ENCODE measurements at places on chromosomes 3 and 15. TPM values are rescaled to one million over a fixed set of nuclear protein-coding genes. Genes with fewer than 3 reads are reported as not detected.
A peak's percentile ranks its signal among the peaks of the same experiment; 100 is the strongest.

DNA sequence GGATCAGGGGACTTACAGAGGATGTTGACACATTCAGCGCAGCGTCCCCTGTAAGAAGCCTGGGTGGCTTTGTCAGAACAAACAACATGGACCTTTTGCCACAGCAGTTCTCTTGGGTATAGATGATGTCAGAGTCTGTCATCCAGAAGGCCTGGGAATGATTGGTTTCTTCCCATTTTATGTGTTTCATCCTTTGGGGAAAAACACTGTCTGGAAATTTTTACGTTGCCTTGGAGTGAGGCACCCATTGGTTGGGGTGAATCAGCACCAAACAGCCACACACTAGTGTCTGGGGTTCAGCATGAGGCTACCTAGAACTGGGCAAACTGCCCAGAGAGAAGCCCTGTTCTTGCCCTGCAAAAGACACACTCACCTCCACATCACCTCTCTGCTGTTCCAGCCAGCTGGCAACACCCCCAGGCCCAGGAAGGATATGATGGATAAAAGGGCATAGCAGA lies 123.0 kb downstream of the FAM43A start:
- DNase-seq: no peak
- no peaks in the 10 kb centered on the region for H3K36me3 ChIP-seq
- no peak overlapping the region for H3K27ac ChIP-seq
- H3K4me1 ChIP-seq: no peaks in the 10 kb centered on the region
- no peaks in the 10 kb centered on the region for H3K27me3 ChIP-seq
- H3K4me3 ChIP-seq: no peak overlapping the region

DNA sequence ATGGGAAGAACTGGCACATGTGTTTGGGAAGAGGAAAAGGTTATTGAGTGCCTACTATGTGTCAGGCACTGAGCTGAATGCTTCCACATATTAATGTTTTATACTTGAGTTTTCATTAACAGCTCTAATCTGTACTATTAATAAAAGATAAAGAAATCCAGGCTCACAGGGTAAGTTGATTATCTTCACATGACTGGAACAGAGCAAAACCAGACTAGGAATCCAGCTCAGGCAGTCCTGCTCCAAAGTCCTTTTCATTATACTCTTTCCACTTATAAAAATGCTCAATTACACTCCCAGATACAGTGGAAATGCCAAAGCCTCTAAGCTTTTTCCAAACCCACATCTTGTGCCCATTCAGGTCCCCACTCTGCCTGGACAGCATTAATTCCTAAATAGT lies 97.6 kb downstream of the TNIK start:
- H3K36me3 ChIP-seq: no peaks in the 10 kb centered on the region
- no peak overlapping the region for H3K27ac ChIP-seq
- no peaks in the 10 kb centered on the region for H3K4me1 ChIP-seq
- no peak for DNase-seq
- no peak overlapping the region for H3K4me3 ChIP-seq

DNA sequence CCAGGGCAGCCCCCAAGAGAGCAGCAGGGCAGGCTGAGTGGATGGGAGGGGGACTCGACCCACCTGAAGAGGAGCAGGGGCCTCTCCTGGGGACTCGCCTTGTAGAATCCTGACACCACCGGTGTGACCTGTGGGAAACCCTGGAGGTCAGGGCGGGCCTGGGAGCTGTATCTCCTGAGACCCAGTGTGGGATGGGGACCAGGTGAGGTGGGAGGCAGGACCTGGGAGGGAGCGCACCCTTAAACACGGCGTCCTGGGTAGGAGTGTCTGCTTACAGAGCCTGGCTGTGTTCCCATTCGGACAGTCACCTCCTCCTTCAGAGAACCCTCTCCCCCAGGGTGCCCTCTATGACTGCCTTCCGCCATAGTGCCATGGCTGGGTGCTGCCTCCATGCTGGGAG lies 27.1 kb downstream of the C15orf39 start:
- no peak overlapping the region for H3K4me3 ChIP-seq
- H3K4me1 ChIP-seq: no peaks in the 10 kb centered on the region
- DNase-seq: no peak

GRCh38 chr3:47164007-47164881 lies at the start of gene SETD2:
TSS of gene SETD2 (minus strand) at chr3:47164113. CDS start at chr3:47163924, 189 bp downstream.
- H3K4me3 ChIP-seq: peak within 1 kb of the TSS; percentile 93
- H3K36me3 ChIP-seq: no peaks in the 10 kb centered on the region

- H3K27ac ChIP-seq: no peak overlapping the region
- no peaks in the 10 kb centered on the region for H3K36me3 ChIP-seq
- peaks cover 3% of the 10 kb centered on the region for H3K4me1 ChIP-seq
- no peak overlapping the region for H3K4me3 ChIP-seq
These were observed 59.3 kb upstream of the UBE2E1 start for GRCh38 chr3:23746441-23746840.

GRCh38 chr3:125437631-125438435 lies 62.7 kb upstream of the ZNF148 start:
- H3K4me3 ChIP-seq: peak overlapping the region; percentile 13
- H3K27me3 ChIP-seq: no peaks in the 10 kb centered on the region

DNA sequence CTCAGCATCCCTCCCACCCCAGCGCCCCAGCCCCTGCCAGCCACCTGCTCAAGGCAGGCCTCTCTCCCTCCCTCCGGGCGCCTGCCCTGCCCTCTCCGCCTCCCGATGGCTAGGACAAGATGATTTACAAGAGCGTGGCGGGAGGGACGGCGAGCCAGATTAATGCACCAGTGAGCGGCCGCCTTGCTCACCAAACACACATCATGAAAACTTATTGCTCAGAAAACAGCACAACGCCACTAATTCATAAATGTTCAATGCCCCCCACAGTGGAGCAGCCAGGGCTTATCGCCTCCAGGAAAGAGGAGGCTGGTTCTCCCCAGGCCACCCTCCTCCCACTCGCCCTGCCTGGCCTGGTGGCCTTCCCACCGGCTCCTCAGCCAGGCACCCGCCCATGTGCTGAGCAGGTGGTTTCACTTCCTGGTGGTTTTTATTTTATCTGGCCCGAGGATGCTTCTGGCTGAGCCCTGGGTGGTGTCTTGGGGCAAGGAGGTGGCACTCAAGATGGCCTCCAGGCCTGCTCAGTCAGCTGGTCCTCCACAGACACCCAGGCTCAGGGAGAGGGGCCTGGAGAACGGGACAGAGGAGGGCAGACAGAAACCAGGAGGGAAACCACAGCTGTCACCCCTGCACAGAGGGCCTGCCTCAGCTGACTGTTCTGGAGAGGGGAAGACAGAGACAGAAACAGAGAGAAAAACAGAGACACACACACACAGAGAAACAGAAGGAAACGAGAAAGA lies 284.9 kb downstream of the UACA start:
- H3K27ac ChIP-seq: no peak overlapping the region
- no peaks in the 10 kb centered on the region for H3K27me3 ChIP-seq
- H3K4me1 ChIP-seq: peaks cover 15% of the 10 kb centered on the region
- H3K4me3 ChIP-seq: no peak overlapping the region
- DNase-seq: no peak
- no peaks in the 10 kb centered on the region for H3K36me3 ChIP-seq

- no peaks in the 10 kb centered on the region for H3K36me3 ChIP-seq
- H3K4me3 ChIP-seq: no peak overlapping the region
- no peaks in the 10 kb centered on the region for H3K4me1 ChIP-seq
- H3K27ac ChIP-seq: no peak overlapping the region
- peak; percentile 23 for DNase-seq
- H3K27me3 ChIP-seq: no peaks in the 10 kb centered on the region
These were observed 16.8 kb upstream of the ESYT3 start for GRCh38 chr3:138417559-138417982.

DNA sequence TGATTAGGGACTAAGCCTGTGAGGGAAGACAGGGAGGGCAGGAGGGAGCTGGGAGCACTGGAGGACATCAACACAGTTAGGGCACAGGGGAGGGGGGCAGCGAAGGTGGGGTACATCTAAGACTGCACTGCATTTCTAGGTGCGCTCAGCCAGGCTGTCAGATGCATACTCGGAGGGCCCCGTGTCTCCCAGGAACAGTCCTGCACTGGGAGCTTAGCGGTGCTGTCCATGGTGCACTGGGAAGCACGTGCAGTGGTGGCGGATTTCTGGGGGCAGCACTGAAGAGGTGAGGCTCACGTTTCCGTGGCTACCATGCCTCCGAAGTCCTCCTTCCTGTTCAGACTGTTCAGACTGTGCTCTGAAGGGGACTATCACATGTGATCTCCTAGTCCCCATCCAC lies 54.4 kb downstream of the ROPN1B start:
- H3K36me3 ChIP-seq: peaks cover 10% of the 10 kb centered on the region
- no peaks in the 10 kb centered on the region for H3K27me3 ChIP-seq
- no peak overlapping the region for H3K27ac ChIP-seq
- H3K4me3 ChIP-seq: no peak overlapping the region
- no peak for DNase-seq
- H3K4me1 ChIP-seq: no peaks in the 10 kb centered on the region

- no peak overlapping the region for H3K27ac ChIP-seq
- DNase-seq: no peak
- H3K27me3 ChIP-seq: no peaks in the 10 kb centered on the region
- peaks cover 5% of the 10 kb centered on the region for H3K4me1 ChIP-seq
- no peak overlapping the region for H3K4me3 ChIP-seq
These were observed 11.3 kb downstream of the ADAM10 start for GRCh38 chr15:58738046-58738707.

DNA sequence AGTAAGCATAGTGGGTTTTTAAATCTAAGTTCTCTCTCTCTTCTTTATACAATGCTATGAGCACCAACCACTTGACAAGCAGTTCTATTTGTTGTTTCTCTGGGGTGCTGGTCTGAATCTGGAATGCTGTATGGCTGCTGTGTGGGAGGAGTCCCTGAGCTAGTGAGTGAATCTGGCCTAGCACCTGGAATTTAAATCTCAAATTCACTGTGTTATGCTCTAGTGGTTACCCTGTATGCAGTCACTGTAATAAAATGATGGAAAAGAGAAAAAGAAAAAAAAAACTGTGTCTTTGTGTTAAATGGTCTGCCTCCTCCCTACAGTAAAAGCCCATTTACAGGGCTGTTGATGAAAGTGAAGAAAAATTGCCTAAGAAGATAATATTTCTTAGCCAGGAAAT lies 155.0 kb downstream of the ATP8B4 start:
- DNase-seq: no peak
- H3K4me3 ChIP-seq: no peak overlapping the region
- no peaks in the 10 kb centered on the region for H3K4me1 ChIP-seq
- H3K36me3 ChIP-seq: no peaks in the 10 kb centered on the region
- H3K27ac ChIP-seq: no peak overlapping the region

GRCh38 chr3:98730338-98730737 lies 32.8 kb upstream of the ST3GAL6 start:
- H3K36me3 ChIP-seq: no peaks in the 10 kb centered on the region
- H3K4me3 ChIP-seq: no peak overlapping the region
- DNase-seq: no peak
- no peaks in the 10 kb centered on the region for H3K27me3 ChIP-seq
- H3K4me1 ChIP-seq: peaks cover 13% of the 10 kb centered on the region
- no peak overlapping the region for H3K27ac ChIP-seq

DNA sequence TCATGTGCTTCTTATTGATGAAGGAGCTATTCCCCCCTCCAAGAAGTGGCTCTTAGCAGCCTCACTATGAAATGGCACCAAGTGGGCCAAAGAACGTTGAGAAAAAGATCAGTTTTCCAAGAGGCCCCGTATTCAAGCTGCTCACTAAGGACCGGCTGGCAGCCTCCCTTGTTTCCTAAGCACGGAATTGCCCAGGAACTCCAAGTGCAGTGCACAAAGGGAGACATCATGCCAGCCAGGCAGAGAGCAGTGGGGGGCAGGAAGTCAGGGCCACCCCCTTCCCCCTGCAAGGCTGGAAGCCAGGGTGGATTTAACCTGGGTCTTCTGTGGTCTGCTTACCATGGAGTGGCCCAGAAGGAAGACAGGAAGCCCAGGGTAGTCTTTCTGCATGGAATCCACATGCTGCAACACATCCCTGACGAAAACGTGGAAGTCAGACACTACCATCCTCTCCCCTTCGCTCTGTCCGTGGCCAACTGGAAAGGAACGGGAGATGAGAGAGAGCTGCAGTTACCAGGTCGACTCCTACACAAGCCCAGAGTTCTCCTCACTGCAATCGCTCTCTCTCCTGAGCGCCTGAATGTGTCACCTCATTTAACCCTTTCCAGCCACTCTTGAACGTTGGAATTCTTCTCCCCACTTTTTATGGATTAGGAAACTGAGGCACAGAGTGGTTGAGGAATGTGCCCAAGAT lies 49.5 kb downstream of the ABTB1 start:
- DNase-seq: no peak
- H3K27ac ChIP-seq: no peak overlapping the region
- no peak overlapping the region for H3K4me3 ChIP-seq

The UBAP1L gene
- 3.7 TPM for total RNA-seq

The SLC28A1 gene
- 1.6 TPM for total RNA-seq

The A4GNT gene
- total RNA-seq: not detected

The WDR93 gene
- total RNA-seq: not detected

The LYSMD2 gene
- total RNA-seq: 21.8 TPM

The FAM240A gene
- total RNA-seq: not detected

The LRRC31 gene
- not detected for total RNA-seq

The GOLGA8G gene
- total RNA-seq: not detected

The PRICKLE2 gene
- 42.3 TPM for total RNA-seq

All from thoracic aorta (tissue), 2 donors.